CD8-positive, alpha-beta T cell (primary cell): ENCODE measurements at places on chromosomes 11 and 22. TPM values are rescaled to one million over a fixed set of nuclear protein-coding genes. Genes with fewer than 3 reads are reported as not detected.

DNA sequence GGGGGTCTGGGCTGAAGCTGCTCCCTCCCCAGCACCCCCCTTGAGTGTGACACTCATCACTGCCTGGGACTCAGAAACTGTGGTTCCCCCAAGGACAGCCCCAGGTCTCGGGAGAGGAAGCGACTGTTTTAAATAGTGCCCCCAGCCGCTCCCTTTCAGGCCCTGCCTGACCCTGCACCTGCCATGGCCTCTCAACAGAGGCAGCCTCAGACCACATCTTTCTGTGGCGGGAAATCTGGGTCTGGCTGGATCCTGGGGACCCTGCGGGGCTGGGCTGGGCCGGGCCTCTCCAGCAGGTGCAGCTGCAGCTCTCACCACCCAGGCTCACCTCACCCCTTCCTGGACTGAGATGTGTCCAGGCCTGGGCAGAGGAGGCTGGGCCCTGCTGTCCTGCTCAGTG is 3.7 kb upstream of the IGLL1 start:
- DNase-seq, result no peak

GRCh38 chr11:90558328-90558865 is 335.5 kb upstream of the CHORDC1 start:
- no peak for DNase-seq

Gene GAL3ST1
- not detected for total RNA-seq

Gene C22orf42
- not detected for total RNA-seq
